ELF-1 (cell line): ENCODE measurements at places on chromosomes 3 and 15.

DNA sequence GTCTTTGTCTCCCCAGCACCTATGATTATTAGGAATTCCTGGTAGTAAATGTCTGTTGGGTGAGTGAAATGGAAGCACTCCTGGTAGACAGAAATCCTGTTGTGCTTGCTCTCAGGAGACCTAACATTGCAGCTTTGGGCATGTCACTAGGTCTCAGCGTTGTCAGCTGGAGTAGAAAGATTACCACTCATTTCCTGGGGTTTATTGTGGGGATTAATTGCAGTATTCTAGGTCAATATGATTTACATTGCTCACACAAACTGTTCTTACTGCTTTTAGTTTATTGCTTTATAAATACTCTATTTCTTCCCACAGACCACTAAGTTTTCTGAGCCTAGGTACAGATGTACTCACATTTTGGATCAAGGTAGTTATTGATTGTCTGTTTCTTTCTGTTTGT lies 5.1 kb downstream of the TSEN2 start:
- no peak for DNase-seq

DNA sequence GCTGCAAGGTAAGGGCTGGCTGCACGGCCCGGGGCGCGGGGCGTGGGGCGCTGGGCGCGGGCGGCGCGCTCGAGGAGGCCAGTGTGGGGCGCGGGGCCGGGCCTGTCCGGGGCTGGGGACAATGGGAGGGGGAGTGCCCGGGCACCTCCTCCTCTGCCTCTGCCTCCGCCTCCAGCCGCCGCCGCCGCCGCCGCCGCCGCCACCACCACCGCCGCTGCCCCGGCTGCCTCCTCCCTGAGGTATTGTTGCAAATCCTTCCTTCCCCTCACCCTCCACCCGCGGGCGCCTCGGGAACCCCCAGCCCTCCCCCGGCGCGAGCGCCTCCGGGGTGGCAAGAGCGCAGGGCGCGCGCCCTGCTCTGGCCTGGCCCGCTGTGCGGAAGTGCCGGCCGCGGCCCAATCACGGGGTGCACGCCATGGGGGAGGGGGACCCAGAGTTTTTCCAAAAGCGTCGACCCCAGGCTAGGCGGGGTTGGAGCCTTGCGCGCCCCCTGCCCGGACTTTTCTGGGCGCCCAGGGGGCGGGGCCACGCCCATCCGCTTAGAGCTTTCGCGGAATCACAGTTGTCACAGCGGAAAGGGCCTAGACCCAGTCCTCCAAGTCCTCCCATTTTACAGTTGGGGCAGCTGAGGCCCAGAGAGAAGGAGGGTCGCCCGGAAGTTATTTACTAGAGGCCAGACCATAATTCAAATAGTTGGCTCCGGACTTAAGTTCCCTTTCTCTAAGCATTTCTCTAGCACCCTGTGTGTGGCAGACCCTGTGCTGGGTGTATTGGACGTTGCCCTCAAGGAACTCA lies at the start of gene LPP:
TSS of gene LPP (plus strand) at position 144 of the 795 bp plus-strand sequence. CDS start 251,964 bp downstream, outside the sequence.
- peak; percentile 72 for DNase-seq

GRCh38 chr3:108406661-108407206 lies 103.7 kb downstream of the MYH15 start:
- peak; percentile 30 for DNase-seq

DNA sequence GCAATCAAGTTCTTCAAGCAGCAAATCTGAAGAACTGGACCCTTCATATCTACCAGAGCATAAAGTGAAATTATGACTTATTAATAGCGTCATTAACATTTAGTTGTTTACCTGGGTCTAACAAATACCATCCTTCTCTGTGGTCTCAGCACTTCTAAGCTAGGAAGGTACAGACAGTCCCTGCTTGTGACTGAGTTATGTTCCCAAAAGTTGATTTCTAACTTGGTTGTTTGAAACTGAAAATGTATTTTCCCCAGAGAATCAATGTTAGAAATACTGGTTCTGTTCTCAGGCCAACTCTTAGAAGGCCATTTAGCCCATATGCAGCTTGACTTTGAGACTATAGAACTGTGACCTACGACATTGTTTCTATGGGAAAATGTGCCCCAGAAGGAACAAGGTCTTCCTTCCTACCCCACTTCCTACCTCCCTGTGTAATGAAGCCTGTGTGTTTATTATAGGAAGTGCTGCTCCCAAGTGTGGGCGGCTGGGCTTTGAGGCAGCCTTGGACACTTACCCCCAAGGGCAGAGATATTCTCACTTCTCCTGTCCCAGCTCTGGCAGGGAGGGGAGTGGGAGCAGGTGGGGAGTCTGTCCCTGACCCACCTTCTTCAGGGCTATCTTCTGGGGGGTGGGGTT lies 12.2 kb upstream of the MAPK6 start:
- no peak for DNase-seq

- peak; percentile 72 for DNase-seq
Observed at GRCh38 chr15:66673410-66674322, 28.4 kb upstream of the SMAD6 start.

- peak; percentile 57 for DNase-seq
Observed at GRCh38 chr3:75192146-75192616, 471.9 kb upstream of the FRG2C start.

DNA sequence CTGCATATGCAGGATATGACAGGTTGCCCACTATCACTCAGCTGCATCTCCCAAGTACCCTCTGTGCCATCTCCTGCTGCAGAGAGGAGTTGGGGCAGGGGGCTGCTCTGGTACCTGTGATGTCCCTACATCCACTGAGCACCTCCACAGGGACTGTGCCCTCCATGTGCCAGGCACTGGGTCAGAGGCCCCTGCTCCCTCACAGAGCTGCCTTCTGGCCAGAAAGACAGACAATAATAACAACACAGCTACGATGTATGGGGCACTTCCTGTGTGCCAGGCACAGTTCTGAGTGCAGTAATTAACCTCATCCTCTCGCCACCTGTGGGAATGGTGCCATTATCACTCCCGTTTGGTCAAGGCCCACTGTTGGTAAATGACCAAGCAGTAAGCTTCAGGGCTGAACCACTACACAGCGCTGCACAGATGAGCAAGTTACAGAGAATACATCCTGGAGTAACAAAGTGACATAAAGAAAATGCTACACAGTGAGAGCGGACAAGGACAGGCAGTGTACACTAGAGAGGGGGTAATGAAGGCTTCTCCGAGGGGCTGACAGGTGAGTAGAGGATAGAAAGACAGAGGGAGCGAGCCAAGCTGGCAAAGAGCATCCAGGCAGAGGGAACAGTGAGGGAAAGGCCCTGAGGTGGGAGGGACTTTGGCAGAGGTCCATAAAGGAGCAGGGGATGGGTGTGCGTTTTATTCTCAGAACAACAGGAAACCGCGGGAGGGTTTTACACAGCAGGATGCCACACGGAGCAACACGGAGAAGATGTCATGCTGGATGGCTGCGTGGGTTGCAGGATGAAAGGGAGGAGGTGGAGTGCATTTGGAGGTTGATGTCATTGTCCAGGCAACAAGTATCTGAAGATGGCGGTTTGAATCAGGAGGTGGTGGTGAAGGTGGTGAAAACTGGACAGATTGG lies 13.6 kb downstream of the WNT7A start:
- no peak for DNase-seq

DNA sequence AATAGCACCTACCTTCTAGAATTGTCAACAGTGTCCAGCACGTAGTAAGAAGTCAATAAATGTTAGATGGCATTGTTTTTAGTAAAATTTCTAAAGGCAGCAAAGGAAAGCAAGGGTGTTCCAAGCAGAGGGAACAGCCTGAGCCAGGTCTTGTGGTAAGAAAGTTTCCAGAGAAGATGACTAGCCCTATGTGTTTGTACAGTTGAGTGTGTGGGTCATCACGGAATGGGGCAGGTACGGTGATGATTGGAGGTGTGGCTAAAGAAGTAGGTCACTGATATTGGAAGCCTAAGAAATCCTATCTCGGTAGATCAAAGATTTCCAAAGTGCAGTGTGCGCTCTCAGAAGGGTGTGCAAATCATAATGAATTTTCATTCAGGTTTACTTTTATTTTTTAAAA lies 94.2 kb upstream of the BCL6 start:
- no peak for DNase-seq

DNA sequence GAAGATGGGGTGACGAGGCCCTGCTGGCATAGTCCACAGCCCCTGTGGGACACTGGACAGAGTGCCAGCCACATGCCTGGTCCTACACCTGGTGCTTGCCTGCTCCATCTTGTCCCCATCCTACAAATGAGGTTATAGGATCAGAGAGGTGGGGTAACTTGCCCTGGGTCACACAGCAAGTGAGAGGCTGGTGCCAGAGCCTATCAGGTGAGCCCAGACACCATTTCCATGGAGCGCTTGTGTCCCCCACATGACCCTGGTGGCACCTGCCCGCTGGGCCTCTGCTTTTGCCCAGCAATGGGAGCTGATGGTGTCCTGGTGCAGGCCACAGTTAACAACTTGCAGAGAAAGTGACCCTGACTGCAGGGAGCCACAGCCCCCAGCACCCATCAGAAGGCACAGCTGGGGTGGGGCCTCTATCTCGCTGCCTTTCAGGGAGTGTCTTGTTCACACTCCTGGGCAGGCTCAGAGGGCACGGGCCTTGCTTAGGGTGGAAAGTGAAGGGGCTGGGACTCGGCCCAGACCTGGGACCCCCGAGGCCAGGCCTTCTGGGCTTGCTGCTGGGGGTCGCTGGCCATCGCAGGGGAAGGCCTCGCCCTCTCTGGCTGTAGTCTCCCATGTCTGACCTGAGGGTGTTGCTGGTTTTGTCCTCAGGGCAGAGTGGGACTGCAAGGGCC lies 7.2 kb downstream of the PLXNA1 start:
- DNase-seq: no peak

- DNase-seq: no peak
Observed at GRCh38 chr15:63598473-63599400, 1.6 kb downstream of the FBXL22 start.

DNA sequence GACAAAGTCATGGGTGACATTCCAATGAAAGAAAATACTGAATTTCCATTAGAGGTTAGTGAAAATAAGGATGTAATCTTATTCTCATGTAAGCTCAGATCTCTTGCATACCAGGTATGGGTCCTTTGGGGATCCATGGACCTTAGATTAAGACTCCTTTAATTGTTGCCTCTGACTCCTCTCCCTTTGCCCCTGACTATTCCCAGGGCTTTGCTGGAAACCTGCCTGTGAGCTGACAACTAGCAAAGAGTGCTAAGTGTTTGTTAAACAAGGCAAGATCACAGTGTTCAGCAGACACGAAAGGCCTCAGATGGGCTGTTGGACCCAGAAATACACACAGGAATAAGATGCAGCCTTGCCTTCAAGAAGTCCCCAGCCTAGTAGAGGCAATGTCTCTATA lies 32.1 kb downstream of the ACKR2 start:
- DNase-seq: no peak

DNA sequence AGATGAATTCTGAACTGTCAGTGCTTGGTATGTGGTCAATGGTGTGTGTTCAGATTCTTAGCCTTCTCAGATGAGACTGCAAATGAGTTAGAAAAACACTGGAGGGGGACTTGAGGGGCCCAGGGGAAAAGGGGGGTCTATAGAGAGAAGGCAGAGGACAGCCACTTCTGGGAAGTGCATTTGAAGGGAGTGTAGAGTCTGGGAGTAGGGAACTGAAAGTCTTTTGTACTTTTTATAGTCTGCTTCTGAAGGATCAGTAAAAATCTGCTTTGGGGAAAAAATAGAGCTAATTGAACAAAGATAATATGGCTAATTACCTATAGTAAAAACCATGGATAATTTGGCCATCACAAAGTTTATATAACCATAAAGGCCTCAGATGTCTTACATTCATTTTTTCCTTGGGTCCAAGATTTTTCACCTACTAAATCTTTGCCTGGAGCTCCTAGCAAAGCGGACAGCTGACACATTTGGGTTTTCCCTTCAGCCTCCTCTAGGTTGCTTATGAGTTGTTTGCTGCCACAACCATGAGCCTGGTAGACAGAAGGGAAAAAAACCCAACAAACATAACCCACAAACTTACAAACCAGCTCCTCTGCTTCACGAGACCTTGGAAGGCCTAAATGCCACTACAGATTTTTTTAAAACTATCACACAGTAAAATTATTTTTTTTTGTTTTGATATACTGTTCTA lies 48.8 kb downstream of the CD86 start:
- DNase-seq: no peak

DNA sequence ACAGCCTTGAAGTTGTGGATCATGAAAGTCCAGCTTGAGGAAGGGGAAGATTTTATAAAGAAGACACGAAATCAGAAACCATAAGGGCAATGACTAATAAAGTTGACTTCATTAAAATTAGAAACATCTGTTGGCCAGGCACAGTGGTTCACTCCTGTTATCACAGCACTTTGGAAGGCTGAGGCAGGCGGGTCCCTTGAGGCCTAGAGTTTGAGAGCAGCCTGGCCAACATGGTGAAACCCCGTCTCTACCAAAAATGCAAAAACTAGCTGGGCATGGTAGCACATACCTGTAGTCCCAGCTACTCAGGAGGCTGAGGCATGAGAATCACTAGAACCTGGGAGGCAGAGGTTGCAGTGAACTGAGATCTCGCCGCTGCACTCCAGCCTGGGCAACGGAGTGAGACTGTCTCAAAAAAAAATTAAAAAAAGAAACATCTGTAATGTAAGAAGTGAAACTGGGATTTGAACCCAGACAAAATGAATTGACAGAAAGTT lies 7.9 kb upstream of the UBXN7 start:
- DNase-seq: no peak

DNA sequence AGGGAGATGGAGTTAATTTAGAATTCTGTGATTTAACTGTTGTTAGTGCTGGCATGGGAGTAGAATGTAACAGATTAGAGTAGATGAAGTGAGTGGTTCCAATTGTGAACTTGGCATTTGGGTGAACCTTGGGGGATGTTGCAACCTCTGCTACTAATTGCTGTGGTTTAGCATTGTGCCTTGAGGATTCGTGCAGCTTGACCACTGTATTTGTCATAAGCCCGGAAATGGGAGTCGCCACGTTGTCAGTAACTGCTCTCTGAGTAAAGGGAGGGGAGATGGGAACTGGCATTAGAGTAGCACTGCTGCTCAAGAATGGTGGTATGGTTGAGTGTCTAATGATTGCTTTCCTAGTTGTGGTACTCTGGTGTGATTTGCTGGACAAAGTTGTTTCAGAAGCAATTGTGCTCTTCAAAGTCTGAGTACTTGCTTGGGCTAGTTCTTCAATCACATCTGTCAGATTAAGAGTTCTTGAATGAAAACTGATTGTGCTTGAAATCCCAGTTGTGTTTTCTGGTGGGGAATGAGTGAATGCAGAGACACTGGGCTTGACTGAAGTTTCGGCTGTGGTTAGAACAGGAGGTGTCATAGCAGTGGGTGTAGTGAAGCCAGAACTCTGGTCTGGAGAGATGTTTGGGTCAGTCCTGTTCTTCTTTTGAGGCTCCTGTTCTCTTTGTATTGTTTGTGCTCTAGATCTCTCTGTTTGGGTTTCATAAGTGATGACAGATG lies 15.4 kb downstream of the IGSF10 start:
- no peak for DNase-seq

GRCh38 chr3:10875914-10876313 lies 59.9 kb downstream of the SLC6A11 start:
- no peak for DNase-seq
